Fibroblast of skin of left quadriceps (primary cell): ENCODE measurements at places on chromosomes 7 and 10.

DNA sequence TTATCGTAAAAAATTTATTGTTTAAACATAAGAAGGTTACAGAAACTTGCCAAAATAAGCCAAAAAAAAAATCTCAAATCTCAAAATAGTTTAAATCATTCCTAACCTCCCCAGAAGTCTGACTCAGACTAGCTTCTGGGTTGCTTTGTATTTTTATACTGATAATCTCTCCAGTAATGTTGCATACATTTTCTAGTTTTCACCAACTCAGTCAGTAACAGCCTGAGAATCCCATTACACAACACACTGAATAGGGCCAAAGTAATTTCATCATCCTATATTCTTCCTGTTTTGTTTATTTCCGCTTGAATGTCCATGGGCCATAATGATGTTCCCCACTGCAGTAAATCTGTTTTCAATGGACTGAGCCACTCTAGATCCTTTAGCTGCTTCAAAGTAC lies 478.5 kb downstream of the GPAM start:
- peak; percentile 66 for DNase-seq

DNA sequence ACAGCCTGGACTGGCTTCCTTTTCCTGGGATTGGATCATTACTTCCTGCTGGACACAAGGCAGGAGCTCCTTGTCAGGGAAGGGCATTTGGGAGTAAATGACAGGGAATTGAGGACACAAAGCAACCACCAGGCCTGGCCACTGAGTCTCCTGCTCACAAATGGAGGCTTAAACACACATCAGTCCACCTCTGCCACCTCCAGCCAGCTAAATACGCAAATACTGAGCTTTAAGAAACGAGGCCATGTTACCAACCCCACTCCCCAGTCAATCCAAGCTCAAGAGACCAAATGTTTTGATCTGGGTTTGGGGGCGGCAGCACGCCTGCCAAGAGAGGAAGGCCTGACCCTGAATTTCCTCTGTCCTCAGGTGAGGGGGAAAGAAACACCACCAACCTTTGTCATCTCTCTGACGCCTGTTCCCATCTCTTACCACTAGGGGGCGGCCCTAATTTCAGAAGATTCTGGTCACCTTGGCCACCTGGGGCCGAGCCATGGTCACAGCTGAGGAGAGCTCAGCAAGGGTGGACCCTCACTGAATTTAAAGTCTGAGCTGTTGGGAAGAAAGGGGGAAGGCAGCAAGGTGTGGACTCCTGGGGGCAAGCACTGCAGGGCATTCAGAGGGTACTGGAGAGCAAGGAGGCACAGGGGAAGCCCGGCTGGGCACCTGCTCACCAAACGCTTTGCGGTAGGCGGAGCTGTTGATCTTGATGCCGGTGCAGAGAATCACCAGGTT lies 16.5 kb downstream of the AIFM2 start:
- DNase-seq: no peak

- DNase-seq: no peak
Observed at GRCh38 chr10:5633166-5633749, 33.1 kb downstream of the ASB13 start.

GRCh38 chr7:71034243-71034642 lies 97.7 kb upstream of the GALNT17 start:
- no peak for DNase-seq

GRCh38 chr7:107505997-107506673 lies 36.3 kb downstream of the GPR22 start:
- no peak for DNase-seq

DNA sequence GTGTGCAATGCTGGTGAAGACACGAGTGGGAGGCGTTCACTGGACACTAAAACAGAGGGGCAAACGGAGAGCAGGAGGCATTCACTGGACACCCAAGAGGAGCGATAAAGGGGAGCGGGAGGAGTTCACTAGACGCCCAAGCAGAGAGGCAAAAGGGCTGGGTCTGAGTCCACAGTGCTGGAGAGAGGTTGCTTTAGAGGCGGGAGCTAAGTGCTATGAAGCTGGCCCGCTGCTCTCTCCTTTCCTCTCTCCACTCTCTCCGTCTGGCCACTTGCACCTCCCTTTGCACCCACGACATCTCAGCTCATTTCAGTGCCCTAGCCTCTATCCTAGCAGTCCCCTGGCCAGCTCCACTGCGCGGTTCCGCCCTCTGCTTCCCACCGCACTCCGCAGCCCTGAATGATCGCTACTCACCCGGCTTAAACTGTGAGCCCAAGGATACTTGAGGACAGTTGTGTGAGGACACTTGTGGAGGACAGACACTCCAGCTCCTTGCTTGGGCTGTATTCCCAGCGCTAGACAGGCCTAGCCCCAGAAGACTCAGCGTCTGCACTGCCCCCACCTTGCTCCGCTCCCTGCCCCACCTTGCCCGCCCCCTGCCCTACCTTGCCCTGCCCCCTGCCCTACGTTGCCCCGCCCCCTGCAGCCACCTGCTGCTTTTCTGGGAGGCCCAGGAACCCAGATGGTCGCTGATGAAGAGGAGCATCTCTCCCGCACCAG lies 78.8 kb upstream of the CPXM2 start:
- DNase-seq: no peak

DNA sequence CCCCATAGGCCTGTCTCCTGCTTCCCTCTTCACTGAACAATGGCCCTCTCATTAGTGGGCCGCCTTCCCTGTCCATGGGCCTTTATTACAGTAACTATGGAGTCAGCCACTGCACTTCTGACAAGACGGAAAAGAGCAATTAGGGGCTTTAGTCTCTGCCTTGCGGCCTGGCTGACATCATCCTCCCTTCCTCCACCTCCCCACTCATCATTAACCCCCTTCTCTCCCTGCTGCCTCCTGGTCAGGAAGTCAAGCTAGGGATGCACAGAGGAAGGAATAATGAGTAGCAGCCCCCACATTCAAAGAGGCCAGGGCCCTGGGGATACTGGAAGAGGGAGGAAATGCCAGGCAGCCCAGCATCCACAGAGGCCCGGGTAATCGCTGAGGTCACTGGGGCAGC lies 101.6 kb upstream of the PLXNA4 start:
- DNase-seq: no peak

DNA sequence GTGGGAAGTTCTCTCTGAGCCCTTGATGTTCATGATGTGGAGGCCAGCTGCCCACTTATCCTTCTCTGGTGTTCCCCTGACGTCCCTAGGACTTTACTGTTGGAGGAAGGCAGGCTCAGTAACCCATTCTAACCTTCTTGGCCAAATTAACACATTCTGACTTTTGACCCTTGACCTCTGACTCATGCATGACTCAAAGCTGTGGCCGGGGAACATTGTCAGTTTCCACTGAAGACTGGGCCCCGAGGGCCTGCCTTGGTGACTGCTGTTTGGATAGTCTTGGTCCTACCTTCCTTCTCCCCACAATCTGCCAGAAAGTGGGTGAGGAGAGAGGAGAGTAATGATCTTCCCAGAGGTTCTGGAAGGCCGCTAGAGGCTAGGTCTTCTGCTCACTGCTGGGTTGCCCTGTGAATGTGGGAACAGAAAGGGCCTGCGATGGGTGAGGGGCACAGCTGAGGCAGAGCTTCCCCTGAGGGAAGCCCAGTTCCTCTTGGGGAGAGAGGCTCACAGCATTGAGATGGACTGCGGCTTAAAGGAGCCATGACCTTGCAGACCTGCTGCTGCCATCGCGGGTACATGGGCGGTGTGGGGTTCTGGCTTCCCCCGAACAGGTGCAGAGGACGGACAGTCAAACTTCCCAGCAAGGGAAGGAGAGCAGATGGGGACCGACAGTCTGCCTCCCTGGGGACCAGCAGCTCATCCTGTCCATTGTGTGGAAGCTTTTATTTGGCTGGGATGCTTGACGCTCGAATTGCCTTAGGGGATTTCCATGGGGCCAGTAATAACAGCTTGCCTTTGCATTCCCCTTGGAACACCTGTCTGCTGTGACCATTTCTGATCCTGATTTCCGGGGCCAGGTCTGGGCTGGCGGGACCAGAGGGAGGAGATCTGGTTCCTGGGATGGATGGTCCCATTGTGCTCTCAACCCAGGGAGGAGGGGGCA lies 43.8 kb downstream of the ADAMTS14 start:
- no peak for DNase-seq

GRCh38 chr10:119285495-119286267 lies 78.3 kb downstream of the GRK5 start:
- no peak for DNase-seq

DNA sequence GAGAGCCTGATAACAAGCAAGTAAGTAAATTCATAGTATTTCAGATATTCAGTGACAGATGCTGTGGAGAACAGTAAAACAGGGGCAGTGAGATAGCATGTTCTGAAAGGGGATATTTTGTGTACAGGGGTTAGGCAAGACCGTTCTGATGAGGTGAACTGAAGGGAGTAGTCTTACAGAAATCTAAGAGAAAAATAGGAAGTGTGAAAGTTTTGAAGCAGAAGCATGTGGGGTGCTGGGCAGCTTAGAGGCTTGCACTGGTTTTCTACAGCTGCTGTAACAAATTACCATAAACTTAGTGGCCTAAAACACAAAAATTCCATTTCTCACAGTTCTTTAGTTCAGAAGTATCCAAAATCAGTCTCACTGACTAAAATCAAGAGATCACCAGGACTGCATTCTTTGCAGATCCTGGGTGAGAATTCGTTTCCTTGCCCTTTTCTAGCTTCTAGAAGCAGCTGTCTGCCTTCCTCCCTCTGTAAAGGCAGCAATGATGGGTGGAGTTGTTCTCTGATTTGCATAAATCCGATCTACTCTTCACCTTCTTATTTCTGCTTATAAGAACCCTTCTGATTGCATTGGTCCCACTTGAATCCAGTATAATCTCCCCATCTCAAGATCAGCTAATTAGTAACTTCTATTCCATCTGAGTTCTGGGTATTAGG lies 7.5 kb upstream of the KLF14 start:
- DNase-seq: no peak

GRCh38 chr7:27148756-27149641 lies 1.4 kb upstream of the HOXA6 start:
- no peak for DNase-seq

GRCh38 chr7:122413339-122413738 lies 108.8 kb upstream of the FEZF1 start:
- no peak for DNase-seq

DNA sequence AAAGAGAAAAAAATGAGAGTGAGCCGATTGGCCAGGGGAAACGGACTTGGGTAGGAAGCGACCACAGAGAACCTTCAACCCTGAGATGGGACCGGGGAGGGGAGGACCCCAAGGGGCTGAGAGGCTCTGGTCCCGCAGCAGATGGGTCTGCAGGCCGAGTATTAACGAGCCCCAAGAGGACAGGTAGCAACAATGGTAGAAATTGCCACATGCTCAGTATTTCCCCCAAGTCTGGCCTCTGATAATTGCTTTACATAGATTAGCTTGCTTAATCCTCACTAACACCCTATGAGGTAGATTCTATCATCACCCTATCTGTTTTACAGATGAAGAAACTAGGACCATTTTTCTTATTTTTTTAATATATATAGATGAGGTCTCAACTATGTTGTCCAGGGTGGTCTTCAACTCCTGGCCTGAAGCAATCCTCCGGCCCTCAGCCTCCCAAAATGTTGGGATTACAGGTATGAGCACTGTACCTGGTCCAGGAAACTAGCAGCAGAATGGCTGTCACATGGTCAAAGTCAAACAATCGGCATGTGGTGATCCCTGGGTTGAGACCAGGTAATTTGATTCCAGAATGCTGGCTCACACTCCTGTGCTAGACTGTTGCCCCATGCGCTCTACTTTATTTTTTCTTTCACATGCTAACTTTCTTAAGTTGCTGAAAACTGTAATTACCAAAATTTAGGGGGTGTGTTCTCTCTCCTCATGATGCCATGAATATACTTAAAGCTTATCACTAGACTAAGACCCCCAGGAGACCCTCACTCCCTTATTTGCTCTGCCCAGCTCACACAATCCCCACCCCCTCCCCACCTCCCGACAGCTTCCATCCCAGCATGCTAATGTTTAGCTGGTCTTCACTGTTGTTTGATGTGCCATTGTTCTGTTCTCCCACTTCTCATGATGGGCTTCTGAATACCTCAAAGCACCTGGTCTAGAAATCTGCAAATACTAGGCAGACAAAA lies 67.9 kb upstream of the AFAP1L2 start:
- no peak for DNase-seq

DNA sequence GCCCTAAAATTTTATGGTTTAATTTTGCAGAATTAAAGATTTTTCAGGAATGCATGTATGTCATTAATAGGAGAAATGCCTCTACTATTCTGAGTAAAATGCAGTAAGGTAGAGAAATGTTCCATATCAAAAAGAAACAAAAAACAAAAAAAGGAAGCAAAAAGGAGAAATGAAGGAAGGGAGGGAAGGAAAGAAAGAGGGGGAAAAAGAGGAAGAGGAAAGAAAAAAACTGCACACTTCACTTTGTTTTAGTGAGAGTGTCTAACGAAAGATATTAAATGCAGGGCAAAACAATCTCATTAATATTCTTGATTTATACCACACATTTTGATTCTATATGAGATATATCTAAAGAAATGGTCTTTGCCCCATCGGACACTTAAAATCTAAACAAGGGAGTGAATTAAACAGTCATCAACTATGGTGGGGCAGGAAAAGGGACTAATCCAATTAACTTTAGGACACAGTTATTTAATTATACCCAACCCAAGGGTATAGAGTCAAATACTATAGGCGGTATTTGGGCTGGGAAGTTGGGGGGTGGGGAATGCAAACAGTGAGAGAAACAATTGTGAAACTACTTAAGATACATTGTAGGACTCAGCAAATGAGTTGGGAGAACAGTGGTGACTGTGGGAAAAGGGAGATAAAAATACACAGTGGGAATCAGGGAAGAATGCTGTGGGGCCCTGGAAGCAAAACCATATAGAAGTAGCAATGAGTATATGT lies 27.0 kb downstream of the IMMP2L start:
- DNase-seq: no peak

DNA sequence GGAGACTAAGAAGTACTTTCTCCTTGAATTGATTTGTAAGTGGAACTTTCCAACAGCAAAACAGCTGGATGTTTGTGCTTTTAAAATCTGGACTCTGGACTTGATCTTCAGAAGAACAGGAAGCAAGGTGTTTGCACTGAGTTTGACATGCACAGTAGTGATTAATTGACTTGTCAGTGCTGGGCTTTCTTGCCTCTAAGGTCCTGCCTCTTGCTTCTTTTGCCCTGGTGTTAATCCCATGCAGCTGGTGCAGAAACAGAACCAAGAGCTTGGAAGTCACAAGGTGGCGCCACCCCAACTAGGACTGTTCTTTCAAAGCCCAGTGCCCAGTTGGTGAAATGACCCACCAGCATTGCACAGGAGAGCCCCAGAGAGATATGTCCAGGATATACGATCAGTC lies 66.8 kb upstream of the SEPHS1 start:
- no peak for DNase-seq

DNA sequence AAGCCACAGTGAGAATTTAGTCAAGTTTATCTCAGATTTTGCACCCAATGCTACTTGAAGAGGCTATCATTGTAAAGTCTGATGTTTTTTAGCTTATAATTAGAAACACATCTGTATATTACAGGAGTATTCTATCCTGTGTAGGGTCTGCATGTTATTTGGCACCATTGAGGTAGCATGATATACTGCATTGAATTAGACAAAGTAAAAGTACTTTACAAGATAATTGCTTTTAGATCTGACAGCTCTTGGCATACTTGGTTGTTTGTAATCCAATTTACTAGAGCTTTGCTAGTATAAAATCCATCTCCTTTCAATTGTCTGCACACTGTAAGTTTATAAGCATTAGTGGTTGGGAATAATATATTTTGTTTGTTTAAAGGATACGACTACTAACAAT lies 714.3 kb downstream of the ANKRD7 start:
- no peak for DNase-seq

GRCh38 chr10:76509446-76509845 lies 1078.0 kb downstream of the LRMDA start:
- DNase-seq: no peak
